Activated T-helper 1 cell treated with Interleukin-2 at 50 U/mL for 16 hours (primary cell): ENCODE measurements at places on chromosomes 2 and 18.

- no peak for DNase-seq
Observed at GRCh38 chr2:86218124-86218523, 18.9 kb downstream of the MRPL35 start.

DNA sequence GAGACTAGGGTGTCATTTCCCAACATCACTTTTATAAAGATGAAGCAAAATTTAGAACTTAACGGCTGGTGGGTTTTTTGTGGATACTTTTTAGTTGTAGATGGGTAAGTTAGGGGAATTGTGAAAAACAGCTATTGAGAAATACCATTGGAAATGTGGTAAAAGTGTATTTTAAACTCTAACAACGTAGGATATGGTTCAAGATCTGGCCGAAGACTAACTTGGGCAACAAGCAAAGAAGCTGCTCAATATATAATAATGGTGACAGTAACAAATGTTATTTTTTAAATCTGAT is 1.6 kb downstream of the DNAH7 start:
- no peak for DNase-seq

GRCh38 chr2:200408428-200409316 is 101.2 kb downstream of the KCTD18 start:
- DNase-seq = no peak

DNA sequence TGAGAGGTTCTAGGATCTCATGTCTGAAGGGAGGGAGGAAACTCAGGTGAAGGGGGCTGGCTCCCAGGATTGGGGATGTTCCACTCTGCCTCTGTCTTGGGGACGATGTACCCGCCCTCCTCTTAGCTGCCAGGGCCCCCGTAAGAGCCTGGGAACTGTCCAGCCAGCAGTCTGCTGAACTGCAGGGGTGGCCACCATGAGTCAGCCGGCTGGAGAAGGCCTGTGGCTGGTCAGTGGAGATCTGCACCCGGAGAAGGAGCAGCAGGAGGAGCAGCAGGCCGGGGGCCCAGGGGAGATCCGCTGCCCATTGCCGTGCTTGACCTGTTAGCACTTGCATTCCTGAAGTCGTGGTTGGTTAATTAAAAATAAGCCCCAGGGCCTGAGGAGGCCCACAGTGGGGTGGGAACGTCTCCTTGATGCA is 180.3 kb downstream of the TFCP2L1 start:
- DNase-seq = no peak

DNA sequence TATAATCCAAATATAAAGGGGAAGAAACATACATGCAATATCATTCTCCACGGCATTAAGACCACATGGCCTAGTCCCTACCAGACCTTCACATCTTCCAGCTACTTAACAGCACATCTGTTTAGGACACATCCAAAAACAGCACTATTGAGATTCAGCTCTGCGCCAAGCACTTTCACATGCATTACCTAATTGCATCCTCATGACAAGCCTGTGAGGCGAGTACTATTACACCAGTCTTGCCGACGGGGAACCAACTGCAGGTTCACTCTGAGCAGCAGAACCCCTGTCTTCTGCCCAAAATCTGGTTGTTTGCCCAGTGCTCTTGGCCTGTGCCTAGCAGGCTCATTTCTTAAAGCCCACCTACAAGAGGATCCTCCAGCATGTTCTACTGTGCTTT is 66.7 kb downstream of the AAK1 start:
- DNase-seq = no peak

DNA sequence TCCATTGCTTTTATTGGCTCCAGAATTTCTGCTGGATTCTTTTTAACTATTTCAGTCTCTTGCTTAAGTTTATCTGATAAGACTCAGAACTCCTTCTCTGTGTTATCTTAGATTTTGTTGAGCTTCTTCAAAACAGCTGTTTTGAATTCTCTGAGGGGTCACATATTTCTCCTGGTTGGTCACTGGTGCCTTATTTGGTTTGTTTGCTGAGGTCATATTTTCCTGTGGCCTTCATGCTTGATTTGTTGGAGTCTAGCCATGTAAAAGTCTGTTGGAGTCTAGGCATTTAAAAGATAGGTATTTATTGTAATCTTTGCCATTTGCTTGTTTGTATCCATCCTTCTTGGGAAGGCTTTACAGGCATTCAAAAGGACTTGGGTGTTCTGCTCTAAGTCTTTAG is 398.7 kb downstream of the DSEL start:
- DNase-seq = no peak

DNA sequence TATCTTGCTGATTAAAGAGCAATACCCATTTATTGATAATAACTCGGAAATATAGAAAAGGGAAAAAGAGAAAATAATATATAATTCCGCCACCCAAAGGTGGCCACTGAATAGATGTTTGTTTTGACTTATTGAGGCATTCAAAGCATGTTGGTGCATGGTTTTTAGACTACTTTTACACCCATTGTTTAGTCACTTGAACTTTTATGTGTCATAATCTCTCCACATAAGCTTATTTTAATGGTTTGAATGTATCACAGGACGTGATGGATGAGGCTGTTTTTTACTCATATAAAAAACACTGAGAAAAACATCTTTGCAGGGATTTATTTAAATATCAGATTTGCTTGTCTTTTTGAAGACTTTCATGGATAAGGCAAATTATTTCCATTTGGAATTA is 120.4 kb downstream of the ACKR3 start:
- no peak for DNase-seq

DNA sequence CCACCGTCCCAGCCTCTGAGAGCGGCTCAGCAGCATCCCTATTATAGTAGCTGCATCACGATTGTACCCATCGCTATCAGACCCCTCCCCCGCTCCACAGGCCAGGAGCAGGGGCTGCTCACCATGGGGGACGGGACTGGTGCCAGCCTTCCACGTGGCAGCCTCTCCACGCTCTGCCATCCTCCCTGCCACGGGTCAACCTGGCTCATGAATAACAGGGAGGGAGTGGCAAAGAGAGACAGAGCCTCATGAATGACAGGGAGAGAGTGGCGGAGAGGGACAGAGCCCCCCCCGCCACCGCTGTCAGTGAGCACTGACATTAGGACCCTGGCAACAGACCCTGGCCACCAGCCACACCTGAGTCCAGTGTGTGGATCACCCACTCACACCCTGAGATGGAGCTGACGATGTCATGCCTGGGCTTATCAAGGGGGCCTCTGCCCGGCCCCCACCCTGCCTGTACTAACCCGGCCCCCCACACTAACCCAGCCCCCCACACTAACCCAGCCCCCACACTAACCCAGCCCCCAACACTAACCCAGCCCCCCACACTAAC is 16.9 kb downstream of the CROCC2 start:
- DNase-seq = no peak

- peak; percentile 71 for DNase-seq
Observed at GRCh38 chr2:233353769-233354499, at the start of gene DGKD. Gene DGKD, plus strand, starts transcription at chr2:233354494. Its CDS starts 25 bp downstream, at chr2:233354519.

DNA sequence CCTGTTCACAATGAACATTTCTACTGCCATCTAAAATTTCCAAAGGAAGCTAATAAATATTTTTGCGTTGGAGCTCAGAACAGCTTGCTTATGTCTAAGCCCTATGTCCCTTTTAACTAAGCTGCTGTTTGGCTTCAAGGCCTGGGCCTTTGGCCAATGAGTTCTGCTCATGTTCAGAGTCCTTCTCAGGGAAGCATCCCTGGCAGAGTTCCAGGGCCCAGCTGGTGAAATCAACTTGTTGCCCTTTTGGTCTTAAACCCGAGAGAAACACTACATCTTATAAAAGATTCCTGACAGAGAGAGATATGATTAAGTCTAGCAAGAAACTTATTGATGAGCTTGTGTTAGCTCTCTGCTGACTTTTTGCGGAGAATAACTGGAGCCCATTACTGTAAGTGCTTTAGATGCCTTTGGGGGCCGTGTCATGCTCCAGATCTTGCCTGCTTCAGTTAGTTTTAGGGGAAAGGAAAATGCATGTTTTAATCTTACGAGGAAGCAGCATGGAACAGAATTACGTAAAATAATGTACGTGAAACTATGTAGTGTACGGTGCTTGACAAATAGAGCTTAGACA is 102.5 kb upstream of the NOSTRIN start:
- no peak for DNase-seq
